ENCODE measurements at places on chromosomes 5 and 9.
A peak's percentile ranks its signal among the peaks of the same experiment; 100 is the strongest.

DNA sequence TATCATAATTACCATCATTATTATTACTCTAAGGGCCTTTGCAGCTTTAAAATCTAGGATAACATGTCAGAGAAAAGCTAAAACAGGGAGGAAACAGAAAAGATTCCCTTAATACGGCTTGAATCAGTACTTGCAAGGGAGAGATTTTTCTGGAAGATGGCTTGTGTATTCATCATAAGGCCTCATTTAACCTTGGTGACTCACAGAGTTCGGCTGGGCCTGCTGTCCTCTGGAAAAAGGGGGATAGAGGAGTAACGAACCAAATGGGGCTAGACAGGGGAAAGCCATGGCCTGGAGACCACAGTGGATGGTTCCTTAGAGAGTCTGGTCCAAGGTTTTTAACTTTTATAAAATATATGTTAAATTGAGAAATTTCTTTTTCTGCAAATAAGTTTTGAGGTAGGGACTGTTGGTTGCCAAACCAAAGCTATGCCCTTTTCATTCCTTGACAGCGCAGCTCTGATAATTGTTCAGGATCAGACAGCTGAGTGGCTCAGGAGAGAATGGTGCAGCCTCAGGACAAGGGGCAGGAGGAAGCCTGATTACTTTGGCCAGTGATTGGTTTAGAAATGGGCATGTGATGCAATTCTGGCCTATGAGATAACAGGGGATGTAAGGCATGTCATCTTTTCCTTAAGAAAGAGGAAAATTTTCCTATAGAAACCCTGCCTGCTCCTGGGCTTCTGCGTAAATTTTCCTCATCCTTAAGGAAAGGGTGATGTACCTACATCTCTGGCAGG lies 25.6 kb upstream of the GSN start:
- no peak for DNase-seq
- no peaks in the 10 kb centered on the region for H3K27me3 ChIP-seq
- no peak overlapping the region for H3K4me3 ChIP-seq
- no peaks in the 10 kb centered on the region for H3K4me1 ChIP-seq

GRCh38 chr5:140222416-140222815 lies 47.4 kb downstream of the CYSTM1 start:
- no peak overlapping the region for H3K4me3 ChIP-seq
- no peak for DNase-seq
- no peaks in the 10 kb centered on the region for H3K27me3 ChIP-seq

DNA sequence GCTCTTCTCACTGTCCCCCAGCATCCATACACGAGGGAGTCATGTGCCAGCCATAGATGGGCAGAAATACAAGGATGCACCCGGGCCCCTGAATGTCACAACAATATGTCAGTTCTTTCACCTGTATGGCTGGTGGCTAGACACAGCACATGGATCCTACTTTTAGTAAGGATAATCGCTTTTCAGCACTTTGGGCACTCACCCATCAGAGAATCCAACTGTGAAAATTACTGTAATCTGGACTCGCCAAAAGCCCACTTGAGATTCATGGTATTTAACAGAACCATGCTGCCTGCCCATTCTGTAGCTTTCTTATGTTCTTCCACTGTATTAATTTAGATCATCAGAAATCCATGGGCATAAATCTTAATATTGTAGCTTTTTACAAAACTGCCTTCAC lies 124.8 kb downstream of the FRMD3 start:
- H3K36me3 ChIP-seq, result no peaks in the 10 kb centered on the region
- DNase-seq, result no peak
- no peak overlapping the region for H3K4me3 ChIP-seq
- no peaks in the 10 kb centered on the region for H3K4me1 ChIP-seq

DNA sequence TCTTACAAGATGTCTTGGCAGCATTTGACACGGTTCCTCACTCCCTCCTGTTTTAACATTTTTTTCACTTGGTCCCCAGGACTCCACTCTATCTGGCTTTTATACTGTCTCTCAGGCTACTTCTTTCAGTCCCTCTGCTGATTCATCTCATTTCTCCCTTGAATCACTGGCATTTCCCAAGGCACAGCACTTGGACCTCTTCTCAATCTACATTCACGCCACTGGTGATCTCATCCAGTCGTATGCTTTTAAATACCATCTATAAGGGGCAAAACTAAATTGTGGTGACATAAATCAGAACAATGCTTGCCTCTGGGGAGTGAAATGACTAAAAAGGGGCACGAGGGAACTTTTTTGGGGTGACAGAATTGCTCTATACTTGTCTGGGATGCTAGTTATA lies 47.1 kb downstream of the MAPKAP1 start:
- peaks cover 27% of the 10 kb centered on the region for H3K36me3 ChIP-seq
- H3K4me3 ChIP-seq, result no peak overlapping the region
- H3K27ac ChIP-seq, result no peak overlapping the region
- peaks cover 17% of the 10 kb centered on the region for H3K4me1 ChIP-seq
- H3K27me3 ChIP-seq, result no peaks in the 10 kb centered on the region

GRCh38 chr5:88663793-88664216 lies 219.2 kb downstream of the MEF2C start:
- peaks cover 9% of the 10 kb centered on the region for H3K36me3 ChIP-seq
- H3K4me3 ChIP-seq, result no peak overlapping the region
- H3K27me3 ChIP-seq, result peaks cover 89% of the 10 kb centered on the region

DNA sequence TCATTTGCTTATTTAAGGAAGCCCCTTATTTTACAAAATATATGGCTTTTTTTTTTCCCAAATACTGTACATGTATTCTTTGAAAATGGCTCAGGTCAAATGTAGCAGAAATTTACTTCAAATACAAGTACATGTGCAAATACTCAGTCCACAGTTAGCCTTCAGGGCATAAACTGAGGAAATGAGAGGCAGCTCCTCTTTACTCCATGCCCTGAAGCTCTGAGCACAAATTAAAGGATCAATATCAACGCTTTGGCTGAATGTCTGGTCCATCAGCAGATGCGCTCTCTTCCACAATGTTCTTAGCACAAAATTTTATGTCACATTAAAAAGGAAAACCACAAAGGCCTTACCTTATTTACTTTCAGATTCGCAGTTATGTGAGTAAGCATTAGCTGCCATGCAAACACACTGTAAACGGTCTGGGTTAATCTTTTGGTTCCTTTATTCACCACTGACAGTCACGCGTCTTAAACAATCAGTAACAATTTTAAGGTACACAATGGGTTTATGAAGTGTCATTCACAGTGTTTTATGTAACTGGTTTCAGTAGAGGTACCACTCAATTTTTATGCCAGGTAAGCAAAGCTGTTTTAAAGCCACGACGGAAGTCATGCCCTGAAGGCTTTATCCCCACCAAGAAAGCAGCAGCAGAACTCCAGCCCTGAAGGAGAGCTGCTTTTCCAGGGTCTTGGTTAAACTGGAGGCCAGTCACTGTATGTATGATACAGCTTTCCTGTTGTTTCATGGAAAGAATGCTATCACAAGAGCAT lies 103.4 kb downstream of the OTULIN start:
- H3K4me1 ChIP-seq, result peaks cover 8% of the 10 kb centered on the region
- no peak overlapping the region for H3K4me3 ChIP-seq
- peaks cover 24% of the 10 kb centered on the region for H3K36me3 ChIP-seq
- no peak for DNase-seq
- H3K27me3 ChIP-seq, result no peaks in the 10 kb centered on the region

- no peak for DNase-seq
- no peak overlapping the region for H3K4me3 ChIP-seq
- no peaks in the 10 kb centered on the region for H3K4me1 ChIP-seq
- no peaks in the 10 kb centered on the region for H3K27me3 ChIP-seq
- peaks cover 28% of the 10 kb centered on the region for H3K36me3 ChIP-seq
These were observed 128.7 kb downstream of the NIPBL start for GRCh38 chr5:37005252-37005651.

DNA sequence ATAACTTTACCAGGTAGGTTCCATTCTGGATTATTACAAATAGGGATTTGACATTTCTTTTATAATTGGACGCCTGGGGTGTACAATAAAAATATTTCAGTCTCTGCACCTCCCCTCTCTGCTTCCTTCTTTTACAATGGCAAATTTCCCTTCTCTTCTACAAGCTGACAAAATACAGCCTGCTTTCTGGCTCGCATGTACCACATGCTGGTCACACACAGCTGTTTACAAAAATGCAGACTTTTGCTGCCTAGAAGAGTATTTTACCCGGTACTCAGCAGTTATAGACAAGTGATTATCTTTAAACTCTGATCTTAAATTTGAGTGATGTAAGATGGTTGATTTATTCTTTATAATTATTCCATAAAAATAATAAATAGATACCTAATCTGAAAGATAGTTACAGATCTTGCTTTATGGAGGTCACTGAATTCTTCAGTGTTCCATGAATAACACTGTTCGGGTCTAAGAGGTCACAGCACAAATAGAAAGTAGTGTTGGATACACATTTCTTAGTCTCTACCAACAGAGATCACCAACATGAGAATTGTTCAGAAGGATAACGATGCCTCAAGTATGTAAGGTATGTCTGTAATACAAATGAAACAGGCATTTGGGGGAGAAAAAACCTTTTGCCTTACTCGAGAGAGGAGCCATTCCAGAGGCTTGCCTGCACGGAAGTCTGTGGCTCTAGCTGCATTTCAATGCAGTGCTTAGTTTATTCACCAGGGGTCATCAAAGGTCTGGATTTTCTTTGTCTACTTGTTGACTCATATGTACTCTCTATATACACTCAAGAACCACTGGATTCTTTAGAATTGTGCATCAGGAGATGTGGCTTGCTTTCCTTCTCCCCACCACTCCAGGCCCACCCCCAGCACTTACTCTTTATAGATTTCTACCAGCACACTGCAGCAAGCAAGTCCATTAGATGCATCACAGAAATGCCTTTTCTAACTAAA lies 206.6 kb upstream of the RFX3 start:
- H3K4me1 ChIP-seq, result peaks cover 25% of the 10 kb centered on the region
- no peaks in the 10 kb centered on the region for H3K36me3 ChIP-seq
- DNase-seq, result peak; percentile 33
- H3K27ac ChIP-seq, result no peak overlapping the region
- no peak overlapping the region for H3K4me3 ChIP-seq
- no peaks in the 10 kb centered on the region for H3K27me3 ChIP-seq

DNA sequence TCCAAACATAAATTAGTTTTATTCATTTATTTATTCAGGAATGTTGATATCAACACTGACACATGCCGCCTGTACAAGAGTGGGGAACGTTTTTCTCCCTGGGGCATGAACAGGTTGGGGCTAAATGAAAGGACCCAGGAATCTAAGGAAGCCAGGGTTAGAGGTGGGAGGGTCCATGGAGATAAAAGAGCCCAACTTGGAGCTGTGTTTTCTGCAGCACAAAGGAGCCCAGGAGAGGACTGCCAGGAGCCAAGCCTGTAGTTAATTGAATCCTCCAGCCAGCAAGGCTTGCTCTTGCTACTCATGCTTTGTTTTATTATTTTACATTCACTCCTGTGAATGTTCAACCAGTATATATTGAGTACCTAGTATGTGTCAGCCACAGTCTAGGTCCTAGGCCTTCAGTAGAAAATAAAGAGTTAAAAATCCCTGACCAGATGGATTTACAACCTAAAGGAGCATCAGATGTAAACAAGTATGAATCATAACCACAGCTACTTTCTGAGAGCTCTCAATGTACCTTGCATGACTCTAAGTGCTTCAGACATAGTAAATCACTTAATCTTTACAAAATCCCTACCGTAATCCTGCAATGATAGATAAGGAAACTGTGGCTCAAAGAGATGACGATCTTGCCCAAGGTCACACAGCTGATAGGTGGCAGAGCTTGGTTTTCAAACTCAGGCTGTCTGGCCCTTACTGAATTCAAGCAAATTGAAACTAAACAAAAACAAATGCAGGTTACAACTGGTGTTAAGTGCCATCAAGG lies 69.8 kb downstream of the ASTN2 start:
- H3K4me3 ChIP-seq, result no peak overlapping the region
- H3K27me3 ChIP-seq, result no peaks in the 10 kb centered on the region
- H3K36me3 ChIP-seq, result no peaks in the 10 kb centered on the region

DNA sequence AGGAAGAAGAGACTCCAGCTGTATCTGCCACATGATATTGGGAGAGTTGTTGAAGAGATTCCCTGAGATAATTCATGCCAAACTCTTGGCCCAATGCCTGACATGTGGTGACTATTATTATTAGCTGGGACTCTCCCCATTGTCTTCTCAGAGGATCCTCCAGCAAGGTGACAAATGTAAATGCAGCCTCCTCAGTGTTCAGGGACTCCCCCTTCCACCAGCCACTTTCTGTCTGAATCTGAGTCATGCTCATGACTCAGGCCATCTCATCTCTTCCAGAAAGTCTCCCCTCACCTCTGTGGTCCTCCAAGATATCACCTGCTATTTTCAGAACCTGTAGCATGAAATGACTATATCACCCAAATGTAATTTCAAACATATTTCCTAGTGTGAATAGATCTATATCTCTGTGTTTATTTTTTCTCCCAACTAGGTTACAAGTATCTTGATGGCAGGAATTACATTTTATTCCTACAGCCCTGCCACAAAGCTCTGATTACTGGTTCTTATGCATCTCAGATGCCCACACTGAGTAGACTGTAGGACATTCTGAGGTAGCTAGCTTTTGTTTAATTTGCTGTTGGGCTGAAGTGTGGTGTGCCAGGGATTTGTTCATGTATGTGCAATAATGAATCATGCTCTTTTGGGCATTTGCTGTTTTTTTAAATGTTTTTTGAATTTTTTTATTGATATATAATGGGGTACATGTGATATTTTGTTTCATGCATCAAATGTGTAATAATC lies 126.6 kb upstream of the IL12B start:
- DNase-seq, result peak; percentile 61
- peaks cover 48% of the 10 kb centered on the region for H3K4me1 ChIP-seq
- H3K36me3 ChIP-seq, result no peaks in the 10 kb centered on the region
- peak overlapping the region; percentile 80 for H3K27ac ChIP-seq
- H3K4me3 ChIP-seq, result peak overlapping the region; percentile 39

DNA sequence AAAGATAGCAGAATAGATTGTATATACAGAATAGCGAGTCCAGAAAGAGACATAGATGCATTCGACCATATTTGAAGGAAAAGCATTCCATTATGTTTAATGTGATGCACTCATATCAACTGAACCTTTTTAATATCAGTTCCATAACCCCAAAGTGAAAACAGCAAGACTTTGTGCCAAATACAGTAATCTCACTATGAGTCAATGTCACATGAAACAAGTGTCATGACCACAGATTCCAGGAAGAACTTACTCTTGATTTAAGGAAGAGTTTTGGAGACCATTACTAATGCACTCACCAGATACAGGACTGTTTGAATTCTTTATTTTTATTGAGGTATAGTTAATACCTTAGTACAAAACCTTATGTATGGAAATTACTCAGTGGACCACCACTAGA lies 220.5 kb downstream of the SH3GL2 start:
- H3K27ac ChIP-seq, result no peak overlapping the region
- no peak for DNase-seq
- H3K36me3 ChIP-seq, result no peaks in the 10 kb centered on the region

DNA sequence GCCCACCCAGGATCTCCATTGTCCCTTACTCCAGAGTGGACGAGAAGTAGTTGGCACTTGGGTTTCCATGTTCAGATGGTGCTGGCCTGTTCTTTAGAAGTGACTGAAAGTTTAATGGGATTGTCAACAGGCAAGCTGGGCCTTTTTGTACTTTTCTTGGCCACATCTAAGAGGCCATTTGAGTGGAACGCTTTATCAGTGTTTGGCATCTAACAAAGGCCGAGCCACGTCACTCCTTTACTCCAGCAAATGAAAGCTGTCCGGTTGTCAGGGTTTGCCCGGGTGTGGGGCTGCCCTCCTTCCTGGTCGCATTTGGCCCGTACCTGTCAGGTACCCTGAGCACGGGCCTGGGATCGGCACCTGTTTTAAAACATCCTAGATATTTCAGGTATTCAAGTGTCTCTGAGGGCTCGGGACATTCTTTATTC lies 71.5 kb downstream of the RCL1 start:
- H3K4me3 ChIP-seq, result no peak overlapping the region
- H3K27me3 ChIP-seq, result no peaks in the 10 kb centered on the region
- H3K4me1 ChIP-seq, result peaks cover 24% of the 10 kb centered on the region
- no peak for DNase-seq
- H3K36me3 ChIP-seq, result peaks cover 42% of the 10 kb centered on the region

Measured in activated naive CD8-positive, alpha-beta T cell treated with anti-CD3 and anti-CD28 coated beads, Interleukin-2, amount 50 U/mL, for 24 hours (primary cell).